ENCODE measurements at places on chromosomes 11 and 22. TPM values are rescaled to one million over a fixed set of nuclear protein-coding genes. Genes with fewer than 3 reads are reported as not detected.
A peak's percentile ranks its signal among the peaks of the same experiment; 100 is the strongest.

DNA sequence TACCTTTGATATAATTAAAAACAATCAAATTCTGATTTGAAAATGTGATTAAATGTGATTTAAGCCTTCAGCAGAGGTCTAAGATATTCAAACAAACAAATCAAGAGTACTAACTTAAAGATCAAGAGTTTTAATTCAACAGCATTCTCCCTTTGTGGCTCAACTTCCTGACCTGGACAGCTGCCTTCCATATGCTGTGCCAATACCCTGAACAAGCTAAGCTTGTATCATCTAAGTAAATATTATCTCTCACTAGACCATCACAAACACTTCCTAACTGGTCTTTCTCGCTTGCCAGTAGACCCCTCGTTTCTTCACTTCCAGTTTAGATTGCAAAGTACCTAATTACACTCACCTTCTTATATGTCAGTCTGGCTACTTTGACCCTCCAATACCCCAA lies 35.9 kb upstream of the P4HA3 start:
- DNase-seq = peak; percentile 53

- peak; percentile 33 for DNase-seq
These were observed 65.1 kb upstream of the LRRC55 start for GRCh38 chr11:57116654-57117053.

- peak; percentile 53 for DNase-seq
These were observed 7.5 kb downstream of the DPAGT1 start for GRCh38 chr11:119093942-119094815.

The C1QTNF4 gene
- not detected for total RNA-seq

GRCh38 chr11:103953797-103954486 lies 82.5 kb upstream of the DDI1 start:
- DNase-seq = no peak

The VPREB3 gene
- total RNA-seq = not detected

The MUC2 gene
- total RNA-seq = not detected

DNA sequence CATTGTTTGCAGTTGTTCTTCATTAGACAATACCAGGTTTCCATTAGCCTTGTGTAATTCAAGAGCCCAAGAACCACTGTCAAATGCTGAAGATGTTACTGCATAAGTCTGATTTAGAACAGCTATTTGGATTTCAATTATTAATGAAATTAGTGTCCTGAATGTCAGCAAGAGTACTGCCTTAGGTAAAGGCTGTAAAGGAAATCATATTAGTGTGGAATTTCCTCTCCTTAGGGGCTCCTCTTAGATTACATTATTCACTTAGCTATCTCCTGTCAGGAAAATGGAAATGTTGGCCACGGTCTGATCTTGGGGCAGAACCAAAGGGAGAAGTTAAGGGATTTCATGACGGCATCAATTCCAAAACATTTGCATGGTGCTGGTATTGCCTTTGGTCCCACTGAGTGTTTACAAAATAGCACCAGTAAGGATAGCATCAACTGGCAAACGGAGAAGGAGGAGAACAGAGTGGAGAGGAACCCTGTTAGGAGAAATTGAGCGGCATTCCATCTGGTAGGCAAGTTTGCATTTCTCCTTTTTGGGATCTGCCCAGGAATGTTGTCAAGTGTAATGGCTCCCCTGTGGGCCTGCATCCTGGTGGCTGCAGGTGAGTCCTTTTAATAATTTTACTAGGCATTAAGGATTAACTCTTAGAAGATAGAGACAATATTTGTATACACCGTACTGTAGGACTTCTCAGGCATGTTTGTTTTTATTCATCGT lies at the start of gene HTR3B:
Gene HTR3B (plus strand): TSS at position 418 of the 723 bp plus-strand sequence. CDS start 138 bp downstream, at position 556.
- no peak for DNase-seq

The SLC17A6 gene
- total RNA-seq = not detected

GRCh38 chr22:20607157-20607907 lies 99.9 kb downstream of the MED15 start:
- no peak for DNase-seq

The PTPMT1 gene
- 65.0 TPM for total RNA-seq

GRCh38 chr11:121587182-121587581 lies 134.4 kb upstream of the SORL1-AS1 start:
- no peak for DNase-seq

GRCh38 chr11:78740199-78741071 lies 165.8 kb upstream of the NARS2 start:
- DNase-seq = no peak

DNA sequence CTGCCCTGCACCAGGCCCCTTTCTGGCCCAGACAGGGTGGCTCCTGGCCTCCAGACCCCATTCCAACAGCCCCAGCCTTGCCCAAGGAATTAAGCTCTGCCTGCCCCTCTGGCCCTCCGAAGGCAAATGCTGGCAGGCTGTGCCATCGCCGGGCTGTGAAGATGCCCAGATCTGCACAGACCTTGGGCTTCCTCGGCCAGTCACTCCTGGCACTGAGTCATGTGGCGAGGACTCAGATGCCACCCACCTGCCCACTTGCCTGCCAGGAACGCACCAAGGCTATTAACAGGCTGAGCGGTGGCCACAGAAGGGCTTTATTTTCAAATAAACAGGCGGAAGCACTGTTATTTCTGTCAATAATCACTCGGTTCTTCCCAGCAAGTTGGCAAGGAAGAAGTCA lies 50.3 kb upstream of the TTLL12 start:
- DNase-seq = no peak

DNA sequence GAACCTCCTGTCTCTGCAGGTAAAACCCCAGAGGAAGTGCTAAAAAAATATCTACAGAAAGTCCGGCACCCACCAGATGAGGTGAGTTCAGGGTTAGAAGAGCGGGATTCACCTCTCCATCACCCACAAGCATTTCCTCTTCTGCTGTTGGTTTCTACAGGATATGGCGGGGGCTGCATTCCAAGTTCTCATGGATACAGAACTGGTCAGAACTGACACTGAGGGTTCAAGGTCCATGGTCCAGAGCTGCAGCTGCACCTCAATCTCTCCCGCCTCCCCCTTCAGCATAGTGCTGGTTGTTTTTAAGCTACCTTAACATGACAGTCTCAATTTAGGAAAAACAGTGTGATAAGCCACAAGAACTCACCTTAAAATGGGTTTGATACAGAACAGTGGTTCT lies 19.2 kb downstream of the DTX4 start:
- DNase-seq = no peak
